ENCODE measurements at places on chromosomes 2 and 18.

DNA sequence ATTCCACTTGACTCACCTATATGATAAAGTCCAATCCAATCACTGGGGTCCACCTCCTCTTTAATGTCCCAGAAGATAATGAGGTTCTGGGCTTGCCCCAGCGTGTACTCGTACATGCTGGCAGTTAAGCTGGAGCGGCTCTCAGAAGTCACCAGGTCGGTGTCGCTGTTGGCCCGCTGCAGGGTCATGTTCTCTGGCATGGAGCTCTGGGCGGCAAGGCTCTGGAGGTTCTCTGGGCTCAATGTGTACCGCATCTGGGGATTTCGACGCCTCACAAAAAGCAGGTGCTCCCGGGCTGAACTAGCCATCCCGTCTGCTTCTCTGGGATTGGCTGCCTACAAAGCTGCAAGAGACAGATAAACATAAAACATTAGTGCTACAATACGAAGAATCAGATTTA is 206.4 kb upstream of the CCDC150 start:
- DNase-seq: no peak

DNA sequence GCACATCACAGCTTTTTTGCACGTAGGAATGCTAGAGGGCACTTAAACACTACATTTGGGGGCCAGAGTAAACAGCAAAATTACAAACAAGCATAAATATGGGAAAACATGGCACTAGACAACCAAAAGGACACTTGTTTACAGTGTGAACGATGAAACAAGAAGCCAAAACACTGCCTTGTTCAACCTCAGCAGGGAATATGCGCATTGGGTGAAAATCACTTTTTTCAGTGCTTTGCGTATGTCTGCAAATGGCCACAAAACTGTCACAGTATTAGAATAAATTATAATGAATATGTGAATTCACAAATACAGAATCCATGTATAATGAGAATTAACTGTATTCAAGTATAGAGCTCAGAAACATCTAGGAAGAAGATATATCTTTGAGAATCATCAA is 1064.0 kb upstream of the GYPC start:
- DNase-seq: no peak

GRCh38 chr2:172196768-172197431 is 94.2 kb upstream of the DLX2 start:
- DNase-seq: no peak

DNA sequence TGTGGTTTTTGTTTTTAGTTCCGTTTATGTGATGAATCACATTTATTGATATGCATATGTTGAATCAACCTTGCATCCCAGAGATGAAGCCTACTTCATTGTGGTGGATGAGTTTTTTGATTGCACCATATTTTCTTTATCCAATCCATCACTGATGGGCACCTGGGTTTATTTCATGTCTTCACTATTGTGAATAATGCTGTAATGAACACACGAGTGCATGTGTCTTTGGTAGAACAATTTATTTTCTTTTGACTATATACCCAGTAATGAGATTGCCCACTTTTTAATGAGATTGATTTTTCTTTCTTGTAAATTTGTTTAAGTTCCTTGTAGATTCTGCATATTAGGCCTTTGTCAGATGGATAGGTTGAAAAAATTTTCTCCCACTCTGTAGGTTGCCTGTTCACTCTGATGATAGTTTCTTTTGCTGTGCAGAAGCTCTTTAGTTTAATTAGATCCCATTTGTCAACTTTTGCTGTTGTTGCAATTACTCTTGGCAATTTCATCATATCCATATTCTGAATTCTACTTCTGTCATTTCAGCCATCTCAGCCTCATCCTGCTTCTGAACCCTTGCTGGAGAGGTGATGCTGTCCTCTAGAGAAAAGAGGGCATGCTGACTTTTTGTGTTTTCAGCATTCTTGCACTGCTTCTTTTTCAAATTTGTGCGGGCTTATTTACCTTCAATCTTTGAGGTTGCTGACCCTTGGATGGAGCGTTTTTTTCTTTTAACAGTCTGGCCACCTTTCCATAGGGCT is 96.2 kb upstream of the CTAGE1 start:
- DNase-seq: no peak

GRCh38 chr2:181140414-181140813 is 160.0 kb downstream of the UBE2E3 start:
- DNase-seq: no peak

DNA sequence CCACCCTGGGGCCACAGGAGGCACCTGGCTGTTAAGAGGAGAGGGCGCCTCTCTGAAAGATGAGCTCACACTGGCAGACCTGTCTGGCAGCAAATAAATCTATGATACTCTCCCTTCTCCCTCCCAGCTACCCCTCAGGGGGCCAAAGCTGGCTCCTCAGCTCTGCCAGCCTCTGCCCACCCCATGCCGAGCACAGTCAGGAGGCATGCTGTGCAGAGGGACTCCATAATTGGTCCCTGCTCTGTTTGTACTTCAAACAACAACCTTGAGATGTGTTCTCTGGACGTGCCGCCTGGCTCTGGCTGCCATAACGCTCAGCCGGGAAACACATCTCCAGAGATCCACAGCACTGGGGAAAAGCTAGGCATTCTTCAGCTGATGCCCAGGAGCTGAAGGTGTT is 126.7 kb downstream of the GALNT14 start:
- no peak for DNase-seq

DNA sequence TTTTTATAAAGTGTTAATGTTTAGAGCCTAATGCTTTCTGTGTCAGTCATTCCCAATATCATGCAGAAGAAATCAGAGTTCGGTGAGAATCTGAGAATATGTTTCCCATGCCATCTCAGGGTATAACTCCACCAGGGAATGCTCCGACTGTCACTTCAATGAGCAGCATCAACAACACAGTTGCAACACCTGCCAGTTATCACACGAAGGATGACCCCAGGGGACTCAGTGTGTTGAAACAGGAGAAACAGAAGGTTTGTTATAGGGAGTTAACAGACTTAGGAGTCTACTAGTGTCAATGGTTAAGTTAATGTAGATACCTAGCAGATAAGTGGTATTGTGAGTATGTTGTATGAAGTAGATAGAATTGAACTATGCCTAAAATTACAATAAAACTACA is 31.0 kb downstream of the VAPA start:
- DNase-seq: no peak

DNA sequence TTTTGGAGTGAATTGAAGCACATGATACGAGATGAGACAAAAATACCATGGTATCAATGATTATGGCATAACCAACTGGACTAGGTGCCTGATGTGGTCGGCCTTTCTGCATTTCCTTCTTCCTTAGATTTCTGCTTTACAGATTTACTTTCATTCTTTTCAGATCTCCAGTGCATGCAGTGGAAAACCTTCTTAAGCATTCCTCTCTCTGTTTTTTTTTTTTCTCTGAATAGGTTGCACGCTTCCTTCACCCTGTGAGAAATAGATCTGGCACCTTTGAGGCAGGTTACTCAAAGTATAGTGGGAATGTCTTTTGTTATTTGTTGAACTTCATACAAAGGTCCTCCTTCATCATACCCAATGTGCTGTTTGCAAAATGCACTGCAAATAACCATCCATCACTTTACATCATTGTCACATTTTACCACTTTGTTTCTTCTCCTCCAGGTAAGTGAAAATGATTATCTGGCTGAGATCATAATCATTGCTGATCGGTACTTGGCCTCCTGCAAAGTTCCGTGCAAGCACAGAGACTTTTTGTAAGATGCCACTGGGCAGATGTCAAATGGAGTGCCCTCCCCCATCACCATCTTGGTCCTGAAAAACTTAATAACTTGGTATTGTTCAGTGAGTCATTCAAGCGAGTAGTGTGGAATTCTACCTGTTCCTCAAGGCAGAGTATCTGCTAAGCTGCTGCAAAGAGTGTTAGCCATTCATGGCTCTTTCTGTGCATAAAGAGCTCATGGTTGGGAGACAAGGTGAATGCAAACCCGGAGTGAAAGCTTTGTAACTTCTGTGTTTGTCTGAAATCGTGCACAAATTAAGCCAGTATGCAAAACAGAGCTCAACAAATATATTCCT is 30.0 kb upstream of the KLHL14 start:
- DNase-seq: no peak

GRCh38 chr2:157164891-157165290 is 92.6 kb upstream of the GALNT5 start:
- no peak for DNase-seq

DNA sequence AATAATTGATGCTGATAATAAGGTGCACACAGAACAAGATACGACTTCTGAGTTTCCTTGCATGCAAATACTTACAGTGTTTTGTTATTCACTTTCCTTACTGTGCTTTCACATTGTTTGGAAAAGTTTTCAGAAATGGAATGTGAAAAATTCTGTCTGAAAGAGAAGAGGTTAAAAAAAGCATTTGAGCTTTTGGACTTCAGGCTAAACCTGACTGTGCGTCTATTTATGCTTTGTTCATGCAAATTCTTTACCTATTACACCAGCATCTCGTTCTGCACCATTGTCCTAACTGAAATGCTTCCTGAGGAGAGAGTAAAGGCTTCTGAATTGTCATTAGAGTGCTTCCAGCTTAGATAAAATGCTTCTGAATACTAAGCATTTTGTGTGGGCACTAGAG is 61.4 kb downstream of the LHCGR start:
- DNase-seq: no peak

DNA sequence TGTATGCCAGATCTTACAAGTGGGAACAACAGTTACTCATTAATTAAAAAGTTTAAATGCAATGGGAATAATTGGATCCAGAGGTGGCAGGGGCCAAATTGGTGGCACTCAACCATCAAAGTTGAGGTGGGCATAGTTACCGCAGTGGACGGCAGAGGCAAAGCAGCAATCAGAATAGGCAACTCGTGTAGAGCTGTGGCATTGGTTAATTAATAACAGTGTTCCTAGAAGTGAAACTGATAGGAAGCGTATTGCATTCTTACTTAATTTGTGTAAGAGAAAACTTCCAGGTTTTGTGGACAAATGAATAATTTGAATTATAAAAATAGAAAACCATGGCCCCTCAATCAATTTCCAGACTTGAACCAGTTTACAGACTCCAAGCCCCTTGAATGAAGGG is 1068.2 kb upstream of the ACVR2A start:
- DNase-seq: no peak
